CD4-positive, alpha-beta T cell treated with Interleukin-15 for 1 hour (primary cell): ENCODE measurements at places on chromosomes 6 and 20.

DNA sequence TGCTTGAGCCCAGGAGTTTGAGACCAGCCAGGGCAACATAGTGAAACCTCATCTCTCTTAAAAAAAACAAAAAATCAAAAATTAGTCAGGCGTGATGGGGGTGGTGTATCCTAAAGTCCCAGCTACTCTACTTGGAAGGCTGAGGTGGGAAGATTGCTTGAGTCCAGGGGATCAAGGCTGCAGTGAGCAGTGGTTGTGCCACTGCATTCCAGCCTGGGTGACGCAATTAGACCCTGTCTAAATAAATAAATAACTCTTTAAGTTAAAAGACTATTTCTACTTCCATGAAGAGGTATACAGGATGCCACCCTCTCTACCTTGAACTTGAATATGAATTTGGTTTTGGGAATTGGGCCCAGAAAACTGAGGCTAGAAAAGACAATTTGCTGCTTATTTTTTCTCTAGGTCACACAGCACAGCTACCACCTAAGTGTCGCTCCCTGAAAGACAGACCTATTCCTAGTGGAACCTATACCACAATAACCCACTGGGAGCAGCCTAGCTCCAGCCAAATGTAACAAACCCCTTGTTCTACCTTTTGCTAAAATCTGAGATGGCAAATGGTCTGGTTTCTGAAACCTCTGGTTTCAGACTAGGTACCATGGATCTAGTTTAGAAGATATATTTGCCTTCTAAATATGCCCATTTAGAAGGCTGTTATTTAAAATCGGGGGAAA, 35.2 kb downstream of the HMGCLL1 start:
- DNase-seq: no peak

- no peak for DNase-seq
Measured at GRCh38 chr20:48705240-48706115, 122.3 kb downstream of the PREX1 start.

- DNase-seq: no peak
Measured at GRCh38 chr6:52975580-52975979, 19.5 kb downstream of the GSTA4 start.

DNA sequence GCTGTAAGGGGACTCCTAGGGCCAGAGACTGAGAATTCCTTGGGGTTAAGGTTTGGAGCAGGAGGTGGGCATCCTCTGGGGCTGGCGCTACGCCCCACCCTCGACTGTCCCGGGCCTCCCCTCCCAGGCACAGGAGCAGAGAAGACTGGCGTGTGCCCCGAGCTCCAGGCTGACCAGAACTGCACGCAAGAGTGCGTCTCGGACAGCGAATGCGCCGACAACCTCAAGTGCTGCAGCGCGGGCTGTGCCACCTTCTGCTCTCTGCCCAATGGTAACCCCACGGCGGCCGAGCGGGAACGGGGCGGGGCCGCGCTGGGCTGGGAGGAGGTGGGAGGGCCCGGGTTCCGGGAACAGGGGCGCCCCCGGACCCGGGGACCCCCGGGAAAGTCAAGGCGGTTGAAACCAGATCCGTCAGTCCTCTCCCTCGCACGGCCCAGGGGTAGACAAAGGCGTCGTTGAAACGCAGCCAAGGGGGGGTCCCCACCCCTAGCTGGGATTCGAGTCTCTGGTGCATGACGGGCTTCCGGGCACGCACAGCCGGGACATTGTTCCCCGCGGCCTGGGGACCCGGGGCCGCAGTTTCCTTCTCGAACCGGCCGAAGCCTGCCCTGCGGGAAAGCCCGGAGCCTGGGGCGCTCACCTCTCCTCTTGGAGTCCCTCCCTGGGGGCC, 844 bp downstream of the WFDC2 start:
- no peak for DNase-seq

- DNase-seq: no peak
Measured at GRCh38 chr6:159894991-159895390, 4.2 kb downstream of the MAS1 start.

DNA sequence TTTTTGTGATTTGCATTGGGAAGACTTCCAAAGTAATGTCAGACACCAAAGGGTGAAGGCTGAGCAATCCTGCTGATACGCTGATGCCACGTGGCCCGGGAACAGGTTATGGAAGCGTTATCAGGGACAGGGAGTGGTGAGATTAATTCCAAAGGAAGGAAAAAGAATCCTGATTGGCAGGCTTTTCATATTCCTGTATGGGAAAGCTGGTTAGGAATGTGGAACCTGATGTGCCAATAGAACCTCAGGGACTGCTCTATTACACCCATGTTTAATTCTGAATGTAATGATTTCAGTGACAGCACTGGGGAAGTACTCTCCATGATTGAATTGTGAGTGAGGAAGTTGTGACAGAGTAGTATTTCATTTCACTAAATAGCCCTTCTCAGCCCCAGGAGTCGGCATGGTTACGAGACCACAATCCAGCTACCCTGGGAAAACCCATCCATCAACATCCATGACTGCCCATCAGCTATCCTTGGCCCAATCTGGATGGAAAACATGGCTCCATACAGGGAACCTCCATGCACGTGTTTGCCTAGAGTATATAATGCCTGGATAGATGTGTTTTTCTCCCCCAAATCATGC, 49.4 kb downstream of the F13A1 start:
- no peak for DNase-seq

DNA sequence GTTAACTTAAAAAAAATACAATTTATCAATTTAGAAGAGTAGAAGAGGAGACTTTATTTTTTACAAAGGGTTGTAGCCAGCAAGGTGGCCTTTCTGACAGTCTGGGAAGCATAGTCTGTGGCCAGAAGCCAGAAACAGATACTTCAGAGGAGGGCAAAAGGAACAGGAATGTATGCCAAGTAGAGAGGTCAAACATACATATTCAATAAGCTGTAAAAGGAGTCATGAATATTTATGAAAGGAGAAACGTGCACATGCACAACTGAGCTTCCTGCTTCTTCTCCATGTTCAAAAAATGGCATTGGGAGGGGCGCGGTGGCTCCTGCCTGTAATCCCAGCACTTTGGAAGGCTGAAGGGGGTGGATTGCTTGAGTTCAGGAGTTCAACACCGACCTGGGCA, 43.9 kb upstream of the FAM184A start:
- no peak for DNase-seq

GRCh38 chr6:29791162-29791561, 36.5 kb upstream of the HLA-G start:
- DNase-seq: no peak

DNA sequence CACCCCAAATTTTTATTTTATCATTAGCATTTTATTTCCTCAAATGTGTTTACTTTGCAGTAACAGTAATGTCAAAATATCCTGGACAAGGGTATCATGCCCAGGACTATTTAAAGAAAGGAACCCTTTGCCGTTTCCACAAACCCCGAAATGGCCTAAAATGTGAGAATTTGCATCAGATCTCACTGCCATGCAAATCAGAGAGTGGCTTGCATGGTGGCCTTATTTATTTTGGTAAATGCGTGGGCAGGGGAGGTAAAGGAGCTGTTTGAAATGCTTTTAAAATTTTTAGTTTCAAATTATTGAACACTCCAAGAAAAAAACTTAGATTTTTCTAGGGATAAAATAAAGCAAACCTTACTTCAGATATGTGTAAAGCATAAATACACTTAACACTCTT, 43.8 kb downstream of the ADAT2 start:
- no peak for DNase-seq

GRCh38 chr20:41330343-41330720, 10.3 kb upstream of the LPIN3 start:
- DNase-seq: no peak

DNA sequence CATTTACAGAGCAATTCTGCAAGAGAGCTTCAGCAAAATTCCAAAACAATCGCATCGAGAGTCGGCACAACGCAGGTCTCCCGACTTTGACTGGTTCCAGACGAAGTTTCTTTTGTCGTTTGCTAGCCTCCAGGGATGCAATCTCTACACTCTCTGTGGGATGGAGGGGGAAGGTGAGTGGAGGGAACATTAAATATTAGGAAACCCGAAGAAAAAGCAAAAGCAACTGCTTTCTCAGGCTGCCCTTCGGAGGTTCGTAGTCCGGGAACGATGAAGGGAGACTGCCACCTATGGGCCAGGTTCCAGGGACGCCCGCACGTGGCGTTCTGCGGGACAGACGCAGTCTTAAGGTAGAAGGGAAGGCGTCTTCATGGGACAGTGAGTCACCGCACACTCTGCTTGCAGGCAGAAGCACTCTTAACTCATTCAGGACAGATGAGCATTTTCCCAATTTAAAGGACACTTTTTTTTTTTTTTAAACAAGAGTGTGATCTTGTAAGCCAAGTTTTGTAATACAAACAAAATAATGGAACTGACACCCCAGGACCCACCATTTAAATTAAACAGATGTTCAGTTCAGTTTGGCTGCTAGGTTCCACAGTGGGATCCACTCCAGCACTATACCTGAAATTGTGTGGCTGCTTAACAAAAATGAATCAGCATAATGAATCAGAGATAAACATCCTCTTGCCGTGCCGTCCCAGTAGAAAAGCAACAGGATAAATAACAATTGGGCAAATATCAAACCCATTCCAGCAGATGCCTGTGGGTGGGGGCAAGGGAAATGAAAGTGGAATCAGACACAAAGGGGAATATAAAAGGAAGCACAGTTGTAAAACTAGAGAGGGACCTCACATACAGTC, 65.8 kb upstream of the ARMC2 start:
- DNase-seq: peak; percentile 81

GRCh38 chr6:157514659-157515496, 133.9 kb downstream of the ZDHHC14 start:
- DNase-seq: peak; percentile 45

DNA sequence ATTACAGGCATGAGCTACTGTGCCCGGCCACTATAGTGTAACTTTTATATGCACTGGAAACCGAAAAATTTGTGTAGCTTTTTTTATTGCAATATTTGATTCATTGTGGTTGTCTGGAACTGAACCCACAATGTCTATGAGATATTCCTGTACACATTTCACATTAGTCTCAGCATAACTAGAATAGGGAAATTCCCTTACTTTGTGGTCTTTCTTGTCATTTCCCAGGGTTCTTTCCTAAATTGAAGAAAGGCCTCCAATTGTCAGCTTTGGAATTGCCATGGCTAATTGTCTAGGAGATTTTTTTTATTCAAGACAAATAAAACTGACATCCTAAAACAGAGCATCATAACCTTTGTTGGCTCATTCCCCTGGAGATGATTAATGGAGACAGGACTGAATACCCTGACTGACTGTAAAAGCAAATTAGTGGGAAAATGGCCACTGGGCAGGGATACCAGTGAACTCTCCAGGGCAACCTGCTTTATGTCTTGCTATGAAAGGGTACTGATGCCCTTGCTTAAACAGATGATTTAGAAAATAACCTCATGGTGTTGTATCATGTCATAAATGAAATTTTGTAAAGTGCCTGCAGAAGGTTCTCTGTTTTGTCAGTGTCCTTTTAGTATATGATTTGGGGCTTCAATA, 576.9 kb downstream of the RFPL4B start:
- no peak for DNase-seq

DNA sequence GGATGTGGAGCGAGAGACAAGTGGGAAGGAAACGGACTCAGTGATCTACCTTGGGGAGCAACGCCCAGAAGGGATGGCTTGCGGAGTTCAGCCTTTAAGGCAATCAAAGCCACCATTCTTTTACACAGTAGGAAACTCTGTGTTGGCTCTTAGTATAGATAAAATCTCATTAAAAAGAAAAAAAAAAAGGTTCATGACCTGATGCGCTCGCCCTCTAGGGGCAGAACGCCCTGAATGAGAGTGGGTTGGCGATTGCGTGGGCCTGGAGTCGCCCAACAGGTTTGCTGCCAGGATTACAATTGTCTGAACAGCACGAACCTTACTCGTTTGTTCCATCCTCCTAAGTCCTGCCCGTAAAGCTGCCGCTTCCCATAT, 1.2 kb downstream of the TPD52L1 start:
- DNase-seq: no peak

DNA sequence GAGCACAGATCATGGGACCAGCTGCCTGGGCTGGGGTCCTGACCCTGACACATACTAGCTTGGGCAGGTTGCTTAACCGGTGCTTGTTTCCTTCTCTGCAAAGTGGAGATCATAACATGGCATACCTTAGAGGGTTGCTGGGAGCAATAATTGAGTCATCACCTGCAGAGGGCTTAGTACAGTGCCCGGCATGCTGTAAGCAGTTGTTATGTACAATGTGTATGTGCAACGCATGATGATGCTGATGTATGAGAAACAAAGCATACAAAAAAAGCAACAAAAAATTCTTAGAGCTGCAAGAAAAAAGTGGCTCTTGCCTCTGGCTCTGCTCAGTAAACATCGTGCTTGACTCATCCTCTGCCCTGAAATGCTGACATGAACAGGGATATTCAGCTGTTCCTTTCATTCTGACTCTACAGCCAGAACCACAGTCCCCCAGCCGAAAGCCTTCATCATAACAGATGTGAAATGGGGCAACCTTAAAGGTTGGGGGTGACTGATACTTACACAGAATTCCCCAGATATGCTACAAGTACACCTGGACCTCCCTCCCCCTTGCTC, 91.7 kb downstream of the CLIC5 start:
- no peak for DNase-seq

DNA sequence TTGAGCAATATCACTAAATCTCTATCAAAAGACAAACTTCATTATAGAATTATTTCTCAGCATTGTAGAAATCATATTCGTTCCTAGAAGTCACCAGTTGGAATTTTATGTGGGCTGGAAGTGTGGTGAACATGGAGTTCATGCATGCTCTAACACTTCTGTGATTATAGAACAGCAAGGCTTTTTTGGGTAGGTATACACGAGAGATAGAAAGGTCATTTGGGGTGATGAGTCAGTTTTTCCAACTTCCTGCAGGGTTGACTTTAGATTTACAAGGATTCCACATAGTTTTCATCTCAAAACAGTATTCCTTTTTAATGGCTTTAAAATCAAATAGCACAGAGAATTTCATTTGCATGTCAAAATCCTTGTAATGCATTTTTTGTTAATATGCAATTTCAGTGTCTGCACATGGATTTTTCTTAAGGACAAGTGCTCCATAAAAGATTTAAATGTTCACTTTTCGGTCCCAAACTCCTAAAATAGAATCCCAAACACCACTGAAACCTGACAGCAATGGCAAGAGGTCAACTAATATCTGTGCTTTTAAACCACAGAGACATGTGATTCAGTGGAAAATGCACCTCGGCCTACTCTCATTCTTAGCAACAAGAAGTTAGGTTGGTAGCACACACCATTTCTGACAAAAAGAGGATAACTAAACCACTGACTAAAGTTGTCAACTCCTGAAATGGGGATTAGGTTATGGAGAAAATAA, 211.0 kb downstream of the MOXD1 start:
- DNase-seq: no peak

DNA sequence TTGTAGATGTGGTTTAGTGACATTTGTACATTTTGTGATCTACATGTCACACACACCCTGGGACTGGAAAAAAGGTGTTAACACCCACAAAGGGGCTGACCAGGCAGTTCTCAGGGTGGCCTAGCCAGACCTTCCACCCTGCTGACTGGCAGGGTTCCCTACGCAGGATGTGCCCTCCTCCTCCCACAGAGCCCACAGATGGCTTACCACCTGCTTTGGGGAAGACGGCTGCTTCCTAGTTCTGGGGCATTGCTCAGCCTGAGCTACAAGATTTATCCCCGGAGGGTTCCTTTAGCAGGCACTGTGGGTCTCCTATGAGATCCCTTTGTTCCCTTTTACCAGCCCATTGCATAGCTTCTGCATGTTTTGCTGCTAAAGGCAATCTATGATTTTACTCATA, 35.1 kb downstream of the SNAP25 start:
- DNase-seq: no peak
